COLO829 (cell line): ENCODE measurements at places on chromosomes 3 and 15.

DNA sequence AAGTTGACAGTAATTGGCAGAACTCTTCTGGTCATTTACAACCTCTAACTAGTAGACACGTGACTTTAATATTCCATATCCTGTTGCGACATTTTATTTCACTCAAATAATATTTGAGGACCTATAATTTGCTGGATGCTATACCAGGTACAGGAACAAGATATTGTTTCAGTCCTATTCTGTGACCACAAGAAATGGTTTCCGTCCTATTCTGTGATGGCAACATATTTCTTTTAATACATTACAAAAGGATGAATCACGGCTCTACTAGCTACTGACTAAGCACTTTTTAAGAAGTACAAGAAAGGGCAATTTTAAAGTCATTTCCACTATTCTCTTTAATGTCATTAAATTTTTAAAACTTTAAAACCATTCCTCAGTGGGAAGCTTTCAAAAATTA is 400.2 kb downstream of the CNTN3 start:
- DNase-seq, result no peak

GRCh38 chr3:161161603-161162002 is 56.5 kb upstream of the B3GALNT1 start:
- DNase-seq, result no peak

DNA sequence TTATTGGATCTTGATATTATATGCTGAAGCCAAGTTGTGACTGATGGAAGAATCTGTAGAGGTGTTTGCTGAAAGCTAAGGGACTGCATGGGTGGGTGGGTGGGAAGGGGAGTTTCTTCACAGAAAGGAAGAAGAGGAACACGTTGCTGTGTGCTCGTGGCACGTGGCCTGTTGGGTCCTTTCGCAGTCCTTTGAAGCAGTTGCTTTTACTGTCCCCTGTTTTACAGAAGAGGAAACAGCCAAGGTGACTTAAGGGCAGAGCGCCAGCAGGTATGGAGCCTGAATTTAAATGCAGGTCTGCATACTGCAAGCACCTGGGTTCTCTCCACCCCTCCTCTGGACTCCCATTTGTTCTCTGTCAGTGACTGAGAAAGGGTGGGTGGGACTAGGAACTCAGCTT is 59.4 kb upstream of the PRR23C start:
- DNase-seq, result no peak

GRCh38 chr3:52073490-52073889 is 17.1 kb upstream of the DUSP7 start:
- DNase-seq, result no peak

GRCh38 chr3:117998071-117998470 is 1036.6 kb downstream of the IGSF11 start:
- no peak for DNase-seq

- peak; percentile 32 for DNase-seq
Observed at GRCh38 chr15:57440167-57440566, 63.9 kb downstream of the CGNL1 start.

DNA sequence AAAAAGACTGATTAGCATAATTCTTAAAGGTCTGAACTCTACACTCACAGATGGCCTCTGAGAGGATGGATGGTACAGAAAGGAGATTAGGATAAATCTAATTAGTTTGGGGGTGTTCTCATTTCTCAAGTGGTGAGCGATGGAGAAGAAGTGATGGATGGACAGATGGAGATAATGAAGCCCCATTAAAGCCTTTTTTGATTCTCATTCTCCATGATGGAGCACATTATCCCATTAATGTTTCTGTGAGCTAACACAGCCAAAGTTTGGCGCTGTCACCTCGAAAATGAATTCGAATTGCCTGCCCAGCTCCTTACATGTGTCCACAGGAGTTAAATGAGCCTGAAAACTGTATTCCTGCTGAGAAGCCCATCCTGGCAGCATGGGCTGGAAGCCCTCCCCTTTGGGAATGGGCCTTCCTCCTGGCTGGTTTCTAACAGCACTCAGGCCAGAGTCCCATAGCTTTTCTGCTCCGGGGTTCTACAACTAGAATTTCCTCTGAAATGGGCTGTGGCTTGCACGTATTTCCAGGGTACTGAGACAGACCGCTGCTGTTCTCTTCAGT is 726.0 kb upstream of the CFAP20DC start:
- no peak for DNase-seq

DNA sequence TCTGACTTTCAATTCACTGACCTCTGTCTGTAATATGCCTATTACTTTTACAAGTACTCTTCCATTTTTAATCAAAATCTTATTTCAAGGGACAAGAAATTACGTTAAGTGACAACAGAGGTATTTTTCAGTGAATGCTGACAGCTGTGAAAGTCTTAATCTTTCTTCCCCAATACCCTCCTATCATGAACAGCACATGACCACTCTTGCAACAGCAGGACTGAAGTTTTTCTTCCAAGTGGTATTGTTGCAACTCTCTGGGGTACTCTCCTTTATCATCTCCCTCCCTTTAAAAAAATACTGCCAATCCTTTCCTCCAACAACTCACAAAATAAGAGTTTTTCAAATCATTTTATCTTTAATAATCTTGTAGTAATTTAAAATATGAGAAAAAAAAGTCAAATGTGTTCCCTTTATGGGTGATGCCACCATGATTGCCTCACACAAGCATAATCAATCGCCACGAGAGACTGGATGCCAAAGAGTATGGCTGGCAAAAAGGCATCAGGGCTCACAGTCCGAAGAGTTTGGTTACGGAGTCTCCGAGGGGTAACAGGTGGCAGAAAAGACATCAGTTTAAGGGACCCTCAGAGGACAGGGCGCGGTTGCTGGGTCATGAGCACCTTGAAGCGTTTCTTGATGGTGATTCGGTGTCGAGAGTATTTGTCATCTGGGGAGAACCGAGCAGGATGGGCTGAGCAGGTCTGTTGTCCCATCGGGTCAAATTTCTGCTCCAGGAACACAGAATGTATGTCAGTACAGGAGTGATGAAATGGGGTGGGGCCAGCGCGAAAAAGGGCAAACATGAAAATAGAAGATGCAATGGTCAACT is 1.3 kb downstream of the NOP10 start:
- no peak for DNase-seq

GRCh38 chr3:146326875-146327543 is 76.1 kb upstream of the PLSCR4 start:
- DNase-seq, result peak; percentile 69

GRCh38 chr3:147458995-147459704 is 50.0 kb downstream of the ZIC1 start:
- DNase-seq, result no peak

DNA sequence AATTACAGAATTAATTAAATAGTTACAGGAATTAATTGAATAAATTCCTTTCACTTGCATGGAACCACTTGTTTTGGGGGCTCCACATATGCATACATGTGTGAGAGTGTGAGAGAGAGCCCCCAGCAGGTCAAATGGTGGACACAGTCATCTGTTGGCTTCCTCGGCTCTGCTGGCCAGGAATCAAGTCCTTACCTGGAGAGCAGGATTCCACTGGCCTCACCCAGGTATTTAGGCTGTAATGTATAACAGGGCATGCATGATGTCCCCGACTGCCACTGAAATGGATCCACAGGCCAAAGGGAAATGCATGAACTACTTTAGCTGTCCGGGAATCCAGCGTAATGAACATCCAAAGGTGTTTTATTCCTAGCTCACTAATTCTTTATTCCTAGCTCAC is 139.7 kb upstream of the SMAD3 start:
- DNase-seq, result no peak

GRCh38 chr3:189652042-189652441 is 20.9 kb downstream of the TP63 start:
- DNase-seq, result no peak

- DNase-seq, result no peak
Observed at GRCh38 chr15:57503911-57504598, 87.6 kb upstream of the MYZAP start.

DNA sequence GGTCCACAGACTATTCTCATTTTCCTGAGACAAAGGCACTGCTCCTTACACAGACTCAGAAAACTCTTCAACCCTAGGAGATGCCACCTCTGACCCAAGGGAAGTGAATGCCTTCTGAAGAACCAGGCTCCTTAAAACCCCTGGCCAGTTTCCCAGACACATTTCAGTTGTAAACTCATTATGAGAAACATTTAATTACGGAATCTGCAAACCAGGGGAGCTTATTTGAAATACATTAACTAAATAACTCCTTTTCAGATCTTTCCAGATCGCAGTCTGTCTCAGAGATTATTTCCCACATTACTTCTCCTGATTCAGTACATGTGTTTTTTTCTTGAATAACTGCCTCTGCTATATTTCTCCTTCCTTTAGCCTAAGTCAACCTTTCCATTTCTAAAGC is 17.6 kb downstream of the MYO5A start:
- no peak for DNase-seq

- DNase-seq, result no peak
Observed at GRCh38 chr15:39976291-39977274, 42.7 kb downstream of the EIF2AK4 start.

DNA sequence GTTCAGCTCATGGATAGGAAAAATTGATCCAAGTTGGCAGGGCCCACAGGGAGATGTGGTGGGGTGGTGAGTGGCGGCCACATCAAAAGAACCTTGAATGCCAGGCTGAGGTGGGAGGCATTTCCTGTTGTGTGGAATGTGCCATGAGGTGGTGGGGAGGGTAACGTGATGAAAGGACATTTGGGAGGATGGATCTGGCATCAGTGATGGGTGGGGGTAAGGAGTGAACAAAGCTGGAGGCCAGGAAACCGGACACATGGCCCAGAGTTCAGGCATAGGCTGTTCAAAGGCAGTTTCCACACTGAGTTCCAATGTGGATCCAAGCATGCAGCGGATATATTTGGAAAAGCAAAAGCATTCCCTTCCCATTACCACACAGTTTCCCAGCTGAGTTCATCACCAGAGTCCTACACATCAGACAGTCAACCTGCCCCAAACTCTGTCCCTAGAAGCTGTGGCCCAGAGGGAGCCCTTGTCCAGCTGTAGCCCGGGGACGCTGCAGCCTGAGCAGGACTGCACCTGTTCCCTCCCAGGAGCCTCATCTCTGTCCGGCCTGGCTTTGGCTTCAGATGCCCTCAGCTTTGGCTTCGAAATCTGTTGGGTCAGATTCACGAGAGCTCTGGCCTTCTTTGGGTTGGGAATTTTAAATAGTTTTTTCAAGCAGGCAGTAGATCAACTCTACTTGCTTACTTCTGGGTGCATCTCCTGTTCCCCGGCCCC is 37.8 kb upstream of the GOLGA6B start:
- DNase-seq, result no peak

DNA sequence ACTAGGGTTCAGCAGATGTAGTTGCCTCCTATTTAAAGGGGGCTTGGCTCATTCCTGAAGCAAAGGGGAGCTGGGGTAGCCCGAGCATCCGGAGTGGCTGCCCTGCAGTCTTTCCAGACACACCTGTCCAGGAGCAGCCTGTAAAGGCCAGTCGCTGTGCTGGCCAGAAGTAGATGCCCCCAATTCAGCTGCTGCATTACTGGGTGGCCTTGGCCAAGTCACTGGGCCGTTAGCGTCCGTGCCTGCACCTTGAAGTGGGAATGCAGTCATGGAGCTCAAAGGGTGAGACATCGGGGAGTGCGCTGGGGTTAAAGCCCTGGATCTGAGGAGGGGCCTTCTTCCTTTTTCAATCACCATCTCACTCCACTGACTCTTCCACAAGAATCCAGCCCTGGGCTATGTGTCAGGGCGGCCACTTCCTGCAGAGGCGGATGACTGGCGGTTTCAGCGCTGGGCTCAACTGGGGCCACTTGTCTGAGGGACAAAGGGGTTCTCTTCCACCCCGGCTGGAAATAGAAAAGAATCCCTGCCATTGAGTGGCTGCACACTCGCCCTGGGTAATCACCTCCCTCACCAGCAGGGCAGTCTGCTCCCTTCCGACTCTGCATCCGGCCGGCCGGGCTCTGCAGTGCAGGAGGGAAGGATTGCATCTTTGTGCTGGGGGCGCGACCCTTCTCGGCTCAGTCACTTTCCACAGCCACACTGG is 11.8 kb downstream of the ALDH1A3 start:
- DNase-seq, result peak; percentile 87

GRCh38 chr3:188584162-188584529 is 430.2 kb downstream of the LPP start:
- DNase-seq, result peak; percentile 50

GRCh38 chr3:63395960-63396359 is 117.9 kb downstream of the SYNPR start:
- DNase-seq, result peak; percentile 43

- no peak for DNase-seq
Observed at GRCh38 chr15:87549860-87550259, 706.7 kb downstream of the NTRK3 start.

DNA sequence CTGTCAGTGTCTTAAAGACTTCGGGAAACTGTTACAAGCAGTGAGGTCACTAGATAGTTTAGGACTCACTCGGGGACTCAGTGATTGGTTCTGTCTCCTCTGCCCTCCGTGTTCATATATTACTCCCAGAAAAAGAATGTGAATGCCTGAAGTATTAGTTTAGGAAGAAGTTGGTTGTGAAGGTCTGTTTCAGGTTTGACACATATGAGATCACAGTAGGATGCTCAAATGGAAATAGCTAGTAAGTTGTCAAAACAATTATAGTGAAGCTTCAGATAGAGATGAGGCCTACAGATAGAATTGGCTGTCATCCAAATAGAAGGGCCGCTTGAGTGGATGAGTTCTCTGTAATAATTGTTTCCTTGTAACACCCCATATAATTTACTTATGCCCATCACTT is 172.6 kb downstream of the PLCL2 start:
- DNase-seq, result no peak

DNA sequence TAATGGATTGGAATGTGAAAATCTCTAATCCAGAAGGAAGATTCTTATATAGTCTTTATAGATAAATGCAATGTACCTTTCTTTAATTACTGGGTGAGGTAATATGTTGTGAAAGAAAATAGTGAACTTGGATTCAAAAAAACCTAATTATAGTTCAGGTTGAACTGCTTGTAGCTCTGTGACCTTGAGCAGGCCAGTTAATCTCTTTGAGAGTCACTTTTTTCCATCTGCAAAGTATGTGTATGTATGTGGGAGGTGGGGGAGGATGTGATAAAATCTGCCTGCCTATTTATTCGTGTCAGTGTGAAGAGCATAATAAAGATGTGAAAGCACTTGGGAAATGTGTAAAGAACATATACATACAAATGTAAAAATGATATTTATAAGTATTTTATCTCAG is 34.4 kb downstream of the GLCE start:
- no peak for DNase-seq

DNA sequence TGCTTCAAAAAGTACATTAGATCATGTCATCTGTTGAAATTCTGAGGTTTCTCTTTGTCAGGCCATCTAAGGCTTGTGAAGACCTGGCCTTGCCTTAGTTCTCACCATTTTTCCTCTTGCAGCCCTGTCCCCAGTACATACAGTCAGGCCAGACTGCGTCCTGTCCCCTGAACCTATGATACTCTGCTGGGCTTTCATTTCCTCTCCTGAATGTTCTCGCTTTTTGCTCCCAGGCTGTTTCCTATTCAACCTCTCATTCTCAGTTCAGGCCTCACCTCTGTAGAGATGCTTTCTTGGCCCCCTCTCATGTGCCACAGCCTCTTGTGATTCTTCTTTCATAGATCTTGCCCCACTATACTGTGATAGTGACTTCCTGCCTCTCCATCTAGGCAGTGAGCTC is 648.8 kb upstream of the KCNMB2 start:
- no peak for DNase-seq
